ENCODE measurements at places on chromosomes 3 and 15.

DNA sequence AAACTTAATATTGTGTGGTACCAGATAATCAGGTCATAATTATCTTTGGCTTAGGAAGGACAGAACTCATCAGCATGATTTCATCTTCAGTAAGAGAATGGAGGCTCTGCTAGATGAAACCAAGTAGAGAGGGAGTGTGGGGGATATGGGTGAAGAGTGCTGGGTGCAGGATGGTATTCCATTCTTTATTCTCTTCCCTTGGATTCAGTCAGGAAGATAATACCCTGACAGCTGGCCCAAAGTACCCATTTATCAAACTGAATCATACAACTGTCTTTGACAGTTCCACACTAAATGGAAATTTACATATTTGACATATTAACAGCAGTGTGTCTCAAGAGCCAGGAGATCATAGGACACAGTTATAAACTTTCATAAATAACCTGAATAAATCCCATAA is 44.7 kb downstream of the GOLIM4 start:
- no peak for DNase-seq

- no peak for DNase-seq
These were observed 777 bp downstream of the RNU5B-1 start for GRCh38 chr15:65305150-65305758.

DNA sequence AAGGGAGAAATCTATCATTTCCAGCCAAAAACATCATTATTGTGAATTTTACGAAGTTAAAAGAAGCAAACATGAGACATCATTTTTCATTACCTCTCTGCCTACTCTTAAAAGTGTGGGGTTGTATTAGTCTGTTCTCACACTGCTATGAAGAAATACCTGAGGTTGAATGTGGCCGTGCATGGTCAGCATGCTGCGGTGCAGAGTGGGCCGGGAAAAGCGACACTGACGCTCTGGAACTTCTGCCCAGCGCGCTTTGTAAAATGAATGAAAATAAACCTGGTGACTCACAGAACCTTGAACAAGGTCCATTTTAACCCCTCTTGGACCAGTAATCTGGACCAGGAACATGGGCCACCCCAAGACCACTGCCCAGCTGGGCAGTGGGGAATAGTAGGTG is 31.0 kb upstream of the DNAJC13 start:
- DNase-seq: no peak

DNA sequence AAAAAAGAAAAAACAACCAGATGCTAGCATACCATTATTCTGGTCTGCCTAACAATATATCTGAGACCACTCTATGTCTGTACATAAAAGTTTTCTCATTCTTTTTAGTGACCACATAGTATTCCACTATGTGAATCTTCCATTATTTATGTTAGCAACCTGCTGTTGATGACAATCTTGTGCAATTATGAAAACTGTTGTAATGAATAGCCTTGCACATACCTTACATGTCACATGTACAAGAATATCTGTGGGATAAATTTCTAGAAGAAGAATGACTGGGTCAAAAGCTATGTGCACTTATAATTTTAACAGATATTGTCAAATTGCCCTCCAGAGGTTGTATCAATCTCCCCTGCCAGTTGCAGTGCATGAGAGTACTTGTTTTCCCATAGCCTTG is 62.5 kb downstream of the ARHGAP31 start:
- no peak for DNase-seq

GRCh38 chr3:179927191-179927590 is 109.5 kb downstream of the PEX5L start:
- DNase-seq: no peak

- DNase-seq: peak; percentile 62
These were observed 25.9 kb upstream of the SLC41A3 start for GRCh38 chr3:126109880-126110235.

GRCh38 chr15:77723756-77724155 is 91.0 kb upstream of the LINGO1 start:
- no peak for DNase-seq

GRCh38 chr3:33237439-33237838 is 18.8 kb upstream of the SUSD5 start:
- DNase-seq: no peak

- no peak for DNase-seq
These were observed 17.7 kb downstream of the MCCC1 start for GRCh38 chr3:183081459-183082183.

DNA sequence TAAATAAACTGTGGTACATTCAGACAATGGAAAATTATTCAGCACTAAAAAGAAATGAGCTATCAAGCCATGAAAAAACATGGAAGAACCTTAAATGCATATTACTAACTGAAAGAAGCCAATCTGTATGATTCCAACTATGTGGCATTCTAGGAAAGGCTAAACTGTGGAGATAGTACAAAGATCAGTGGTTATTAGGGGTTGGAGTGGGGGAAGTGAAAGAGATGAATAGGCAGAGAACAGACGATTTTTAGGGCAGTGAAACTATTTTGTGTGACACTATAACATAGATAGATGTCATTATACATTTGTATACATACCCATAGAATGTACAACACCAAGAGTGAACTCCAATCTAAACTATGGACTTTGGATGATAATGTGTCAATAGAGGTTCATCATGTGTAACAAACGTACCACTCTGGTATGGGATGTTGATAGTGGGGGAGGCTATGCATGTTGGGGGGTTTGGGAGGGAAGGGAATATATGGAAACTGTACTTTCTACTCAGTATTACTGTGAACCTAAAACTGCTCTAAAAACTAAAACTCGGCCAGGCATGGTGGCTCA is 29.0 kb downstream of the RAB27A start:
- no peak for DNase-seq

DNA sequence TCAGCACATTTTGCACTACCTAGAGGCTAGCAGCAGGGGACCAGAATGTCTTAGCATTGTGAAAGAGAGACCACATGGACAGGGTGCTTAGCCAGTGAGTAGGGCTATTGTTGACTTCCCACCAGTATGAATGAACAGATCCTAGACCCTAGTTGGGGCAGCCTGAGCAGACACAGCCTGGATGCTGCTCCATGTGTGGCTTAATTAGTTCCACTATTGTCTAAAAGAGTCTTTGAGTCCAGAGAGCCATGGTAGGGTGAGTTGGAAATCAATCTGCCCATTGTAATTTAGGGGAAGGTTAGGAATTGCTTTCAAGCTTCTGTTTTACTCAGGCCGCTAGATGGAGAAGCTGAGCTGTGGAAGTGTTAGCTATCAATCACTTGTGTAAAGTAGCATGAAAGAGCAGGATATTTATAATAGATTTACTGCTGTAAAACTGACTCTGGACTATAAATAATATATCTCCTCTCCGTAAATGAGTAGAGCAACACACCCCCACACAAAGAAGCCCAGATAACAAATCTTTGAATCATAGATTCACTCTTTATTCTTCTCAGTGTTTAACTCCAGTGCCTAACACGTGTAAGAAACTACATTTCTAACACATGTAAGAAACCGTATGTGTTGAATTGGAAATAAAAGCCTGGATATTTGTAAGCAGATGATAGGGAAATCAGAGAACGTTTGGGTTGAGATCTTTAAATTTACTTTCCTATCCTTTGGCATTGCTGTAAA is 4.1 kb upstream of the GCSAM start:
- DNase-seq: no peak

DNA sequence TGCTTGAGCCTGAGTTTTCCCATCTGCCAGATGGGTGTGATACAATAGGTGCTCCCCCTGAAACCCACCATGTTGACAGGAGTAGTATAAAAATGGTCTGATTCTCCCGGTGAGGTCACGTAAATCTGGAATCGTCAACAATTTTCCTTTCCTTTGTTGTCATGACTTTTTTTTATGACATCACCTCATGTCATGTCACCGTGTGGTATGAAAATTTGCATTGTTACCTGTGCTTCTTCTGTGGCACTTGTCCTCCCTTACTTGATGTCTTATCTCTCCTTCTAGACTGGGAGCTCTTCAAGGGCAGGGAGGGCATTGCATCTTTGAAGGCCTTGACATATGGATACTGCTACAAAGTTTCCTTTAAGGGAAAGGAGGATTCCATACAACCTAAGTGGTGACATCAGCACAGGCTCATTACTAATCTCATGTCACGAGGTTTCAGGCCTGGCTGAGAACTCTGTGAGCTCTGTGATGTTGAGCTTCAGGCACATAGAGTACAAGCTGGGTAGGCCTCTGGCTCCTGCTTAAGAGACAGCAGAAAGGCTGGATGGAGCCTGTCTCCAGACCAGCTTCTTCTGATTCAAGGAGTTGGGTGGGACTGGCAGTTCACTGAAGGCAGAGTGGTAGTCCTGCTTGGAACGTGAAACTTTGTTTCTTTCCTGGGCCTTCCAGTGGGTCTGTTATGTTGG is 66.3 kb downstream of the LPP start:
- no peak for DNase-seq
